ENCODE measurements at places on chromosomes 7 and 10.

GRCh38 chr7:87413951-87414793 is 61.3 kb downstream of the ABCB4 start:
- no peak for DNase-seq

- no peak for DNase-seq
Measured at GRCh38 chr10:129505500-129506075, 38.5 kb downstream of the MGMT start.

DNA sequence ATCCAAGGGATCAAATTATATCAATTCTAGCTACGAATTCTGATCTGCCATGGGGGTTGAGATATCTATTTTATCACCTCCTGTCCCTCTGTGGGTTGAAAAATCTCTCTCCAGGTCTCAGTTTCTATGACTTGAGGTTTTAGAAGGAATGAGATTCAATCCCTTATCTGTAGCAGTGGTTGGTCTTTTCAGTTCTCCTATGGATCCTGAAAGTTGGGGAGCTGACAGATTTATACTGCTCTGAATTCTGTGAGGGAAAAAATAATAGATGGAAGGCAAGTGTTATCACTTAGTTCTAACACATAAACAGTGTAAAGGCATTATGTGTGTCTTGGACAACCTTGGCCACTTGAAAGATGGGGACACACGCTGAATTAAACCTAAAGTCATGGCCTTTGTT is 15.8 kb upstream of the FBXW4 start:
- no peak for DNase-seq

DNA sequence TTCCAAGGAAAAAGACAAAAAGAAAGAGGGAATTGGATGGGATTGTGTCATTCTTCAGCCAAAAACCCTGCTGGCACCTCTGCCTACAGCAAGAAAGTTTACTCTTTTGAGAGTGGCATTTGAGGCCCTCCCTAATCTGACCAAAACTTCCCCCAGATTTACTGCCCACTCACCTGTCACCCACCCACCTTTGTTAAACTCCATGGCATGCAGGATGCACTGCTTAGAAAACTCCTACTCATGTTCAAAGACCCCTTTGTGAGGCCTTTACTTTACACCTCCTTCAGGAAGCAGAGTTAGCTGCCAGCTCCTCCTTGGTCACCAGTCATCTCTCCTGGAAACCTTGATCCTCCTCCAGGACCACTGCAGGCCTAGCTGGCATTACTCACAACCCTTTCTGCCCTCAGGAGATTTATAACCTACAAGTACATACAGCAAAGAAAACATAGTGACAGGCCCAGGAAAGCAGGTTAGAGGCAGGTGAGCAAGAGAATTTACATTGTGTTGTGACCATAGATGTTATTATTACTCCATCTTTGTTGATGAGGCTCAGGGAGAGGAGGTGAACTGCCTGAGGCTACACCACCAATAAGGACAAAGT is 10.3 kb upstream of the PLAC9 start:
- no peak for DNase-seq

DNA sequence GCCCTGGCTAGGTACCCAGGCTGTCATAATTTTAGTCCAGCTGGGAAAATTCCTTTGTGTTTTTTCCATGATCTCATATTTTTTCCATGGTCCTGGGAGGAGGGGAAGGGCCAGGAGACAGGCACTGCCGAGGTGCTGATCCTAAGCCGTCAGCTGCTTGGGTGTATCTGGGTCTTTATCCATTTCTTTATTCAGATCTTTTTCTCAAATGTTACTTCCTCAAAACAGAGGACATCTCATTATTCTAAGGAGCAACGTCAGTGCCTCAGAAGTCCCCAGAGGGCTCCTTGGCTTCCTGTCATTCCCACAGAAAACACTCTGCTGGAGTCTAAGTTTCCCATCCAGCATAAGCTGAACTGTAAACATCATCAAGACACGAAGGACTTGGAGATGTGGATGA is 2.8 kb upstream of the OR6V1 start:
- DNase-seq = no peak

- DNase-seq = peak; percentile 86
Measured at GRCh38 chr10:51074238-51075028, at the start of gene PRKG1. Gene PRKG1 (plus strand): TSS chr10:51074487.

- no peak for DNase-seq
Measured at GRCh38 chr10:26857991-26858706, 2.6 kb downstream of the ABI1 start.

DNA sequence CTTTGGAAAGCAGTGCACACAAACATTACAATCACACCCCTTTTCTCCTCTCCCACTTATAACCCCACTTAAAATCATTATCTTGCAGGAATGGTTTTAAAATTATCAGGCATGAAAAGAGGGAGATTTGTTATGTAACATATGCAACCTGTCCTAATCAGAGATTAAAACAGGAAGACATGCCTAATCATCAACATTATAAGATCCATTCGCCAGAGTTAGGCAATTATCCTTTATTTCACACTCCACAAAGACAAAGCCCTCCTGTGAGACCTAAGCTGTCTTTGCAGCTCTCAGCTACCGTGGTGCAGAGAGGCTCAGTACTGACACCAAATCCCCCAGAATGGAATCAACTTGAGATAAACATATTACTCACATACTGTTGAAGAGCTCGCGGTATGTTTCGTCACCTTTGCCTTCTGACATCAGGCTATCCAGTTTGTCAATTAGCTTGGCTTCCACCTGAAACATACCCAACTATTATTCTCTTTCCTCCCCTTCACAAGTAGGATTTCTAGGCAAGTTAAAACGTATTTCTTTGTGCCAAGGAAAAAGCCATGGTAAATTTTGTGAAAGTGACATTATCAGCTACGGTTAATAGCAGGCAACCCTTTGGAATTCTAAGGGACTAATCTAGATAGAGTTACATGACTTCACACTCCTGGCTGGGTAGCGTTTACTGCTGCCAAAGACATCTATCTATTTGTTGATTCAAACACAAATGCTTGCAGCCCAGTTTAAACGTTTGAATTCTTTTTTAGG is 226.2 kb upstream of the IMMP2L start:
- DNase-seq = no peak

GRCh38 chr7:41313171-41313570 is 389.7 kb downstream of the INHBA start:
- no peak for DNase-seq

- DNase-seq = peak; percentile 11
Measured at GRCh38 chr7:86814661-86815379, 171.1 kb downstream of the GRM3 start.

DNA sequence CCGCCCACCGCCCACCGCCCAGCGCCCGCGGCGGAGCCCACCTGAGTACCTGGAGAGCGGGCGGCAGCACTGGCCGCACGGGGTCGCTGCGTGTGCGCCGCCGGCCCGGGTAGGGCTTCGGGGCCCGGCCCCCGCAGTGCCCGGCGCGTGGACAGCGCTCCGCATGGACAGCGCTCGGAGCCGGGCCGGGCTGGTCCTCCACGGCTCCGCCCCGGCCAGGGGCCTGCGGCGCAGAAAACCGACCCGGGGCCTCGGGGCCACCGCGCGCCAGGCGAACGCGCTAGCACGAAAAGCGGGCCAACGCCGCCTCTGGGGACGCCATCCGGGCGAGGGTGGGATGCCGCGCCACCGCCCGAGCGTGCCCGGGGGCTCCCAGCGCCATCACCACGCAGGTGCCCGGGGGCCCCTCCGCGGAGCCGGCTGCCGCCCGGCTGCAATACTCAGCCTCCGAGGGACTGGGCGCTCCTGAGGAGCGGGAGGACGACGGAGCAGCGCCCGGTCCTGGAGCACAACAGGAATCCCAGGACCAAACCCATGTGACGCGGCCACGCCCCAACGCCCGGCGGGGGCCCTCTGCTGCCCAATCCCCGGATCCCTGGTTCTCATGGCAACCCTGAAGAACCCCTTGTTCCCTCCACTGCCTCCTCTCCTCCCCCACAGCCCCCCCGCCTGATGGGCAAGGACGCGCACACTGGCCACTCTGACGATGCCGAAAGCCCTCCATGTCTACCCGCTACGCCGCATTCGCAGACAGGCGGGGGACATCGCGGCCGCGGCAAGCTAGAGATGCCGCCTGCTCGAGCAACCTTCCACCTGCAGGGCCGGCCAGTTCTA is at the start of gene GRB10:
TSS of gene GRB10 (minus strand) at position 522 of the 834 bp plus-strand sequence. CDS start 50,574 bp downstream, outside the sequence.
- DNase-seq = peak; percentile 65

DNA sequence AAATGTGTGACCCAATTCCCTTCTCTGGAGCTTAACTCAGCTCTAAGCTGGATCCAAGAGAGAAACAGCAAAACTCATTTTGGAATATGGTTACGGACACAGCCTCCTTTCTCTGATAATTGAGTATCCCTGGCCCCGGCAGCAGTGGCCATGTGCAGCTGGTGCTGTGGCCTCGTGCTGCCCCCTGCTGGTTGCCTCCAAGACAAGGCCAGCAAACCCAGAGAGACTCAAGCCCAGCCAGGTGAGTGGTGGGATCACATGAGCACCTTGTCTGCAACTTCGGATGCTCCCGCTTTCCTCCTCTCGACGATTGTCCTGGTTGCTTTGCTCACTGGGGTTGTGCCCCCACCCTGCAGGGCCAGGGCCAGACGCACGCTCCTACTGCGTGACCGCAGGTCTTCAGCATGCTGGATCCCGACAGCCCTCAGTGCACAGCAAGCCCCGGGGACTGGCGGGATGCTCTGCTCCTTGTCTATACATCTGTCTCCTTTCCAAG is 19.4 kb downstream of the SFTPD start:
- peak; percentile 84 for DNase-seq

GRCh38 chr7:12573885-12574284 is 3.4 kb downstream of the SCIN start:
- no peak for DNase-seq

DNA sequence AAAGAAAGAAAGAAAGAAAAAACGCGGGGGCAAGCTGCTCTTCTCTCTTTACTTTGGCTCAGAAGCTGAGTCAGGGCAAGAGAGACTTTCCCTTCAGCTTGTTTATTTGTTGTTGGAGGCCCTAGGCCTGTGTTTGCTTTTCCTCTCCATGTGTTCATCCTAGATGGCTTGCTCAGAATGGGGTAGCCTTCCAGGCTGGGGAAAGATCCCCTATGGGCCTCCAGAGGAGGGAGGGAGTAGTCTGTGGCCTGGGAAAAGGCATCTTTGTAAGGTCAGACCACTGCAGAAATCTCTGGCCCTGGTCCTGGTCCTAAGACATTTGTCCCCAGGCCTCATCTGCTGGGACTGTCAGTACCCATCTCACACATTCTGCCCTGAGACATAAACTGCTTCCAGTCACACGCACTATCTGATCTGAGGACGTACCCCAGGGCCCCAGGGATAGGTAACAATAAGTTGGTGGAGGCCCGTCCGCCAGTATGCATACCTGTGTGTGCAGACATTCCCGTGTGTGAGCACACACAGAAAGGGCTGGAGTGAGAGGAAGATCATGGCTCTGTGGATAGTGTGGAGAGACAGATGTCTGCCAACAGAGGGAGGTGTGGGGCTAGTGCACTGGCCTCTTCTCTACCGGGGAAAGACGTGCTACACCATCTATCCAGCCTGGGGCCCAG is 4.9 kb upstream of the SCD start:
- DNase-seq = peak; percentile 53

DNA sequence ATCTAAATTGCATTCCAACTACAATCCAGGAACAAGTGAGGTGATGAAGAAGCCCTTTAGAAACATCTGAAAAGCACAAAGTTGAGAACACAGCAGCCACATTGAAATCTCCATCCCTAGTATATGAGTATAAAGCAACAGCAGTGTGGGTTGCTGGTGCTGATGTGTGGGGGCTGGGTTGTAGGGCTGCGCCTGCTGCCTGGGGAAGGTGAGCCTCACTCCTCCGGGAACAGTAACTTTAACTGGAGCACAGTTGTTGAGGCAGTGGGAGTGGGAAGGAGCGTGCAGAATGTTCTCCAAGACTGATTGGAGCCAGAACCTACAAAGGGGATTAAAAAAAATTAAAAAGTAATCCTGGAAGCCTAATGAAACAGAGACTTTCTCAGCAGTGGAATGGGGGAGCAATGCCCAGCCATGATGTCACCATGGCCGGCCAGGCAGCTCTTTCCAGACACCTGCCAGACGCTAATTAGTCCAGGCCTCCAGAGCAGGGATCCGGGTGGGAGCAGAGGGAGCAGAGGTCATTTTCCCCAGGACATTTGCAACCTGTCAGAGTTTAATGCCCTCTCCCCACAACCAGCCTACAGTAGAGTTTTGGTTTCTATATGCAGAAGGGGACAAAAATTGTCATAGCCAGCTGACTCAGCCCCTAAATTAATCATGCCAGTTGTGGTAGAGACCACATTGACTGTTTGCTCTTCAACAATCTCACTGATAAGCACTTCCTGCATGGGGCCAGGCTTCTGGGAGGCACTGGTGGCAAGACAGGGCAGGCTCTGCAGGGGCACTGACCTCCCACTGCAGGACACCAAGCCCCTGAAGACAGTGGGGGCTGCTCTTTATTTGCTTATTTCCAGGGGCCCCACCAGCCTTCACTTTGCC is 133.0 kb upstream of the ZNF32 start:
- DNase-seq = no peak

GRCh38 chr10:13272164-13272571 is 27.7 kb downstream of the PHYH start:
- DNase-seq = no peak

DNA sequence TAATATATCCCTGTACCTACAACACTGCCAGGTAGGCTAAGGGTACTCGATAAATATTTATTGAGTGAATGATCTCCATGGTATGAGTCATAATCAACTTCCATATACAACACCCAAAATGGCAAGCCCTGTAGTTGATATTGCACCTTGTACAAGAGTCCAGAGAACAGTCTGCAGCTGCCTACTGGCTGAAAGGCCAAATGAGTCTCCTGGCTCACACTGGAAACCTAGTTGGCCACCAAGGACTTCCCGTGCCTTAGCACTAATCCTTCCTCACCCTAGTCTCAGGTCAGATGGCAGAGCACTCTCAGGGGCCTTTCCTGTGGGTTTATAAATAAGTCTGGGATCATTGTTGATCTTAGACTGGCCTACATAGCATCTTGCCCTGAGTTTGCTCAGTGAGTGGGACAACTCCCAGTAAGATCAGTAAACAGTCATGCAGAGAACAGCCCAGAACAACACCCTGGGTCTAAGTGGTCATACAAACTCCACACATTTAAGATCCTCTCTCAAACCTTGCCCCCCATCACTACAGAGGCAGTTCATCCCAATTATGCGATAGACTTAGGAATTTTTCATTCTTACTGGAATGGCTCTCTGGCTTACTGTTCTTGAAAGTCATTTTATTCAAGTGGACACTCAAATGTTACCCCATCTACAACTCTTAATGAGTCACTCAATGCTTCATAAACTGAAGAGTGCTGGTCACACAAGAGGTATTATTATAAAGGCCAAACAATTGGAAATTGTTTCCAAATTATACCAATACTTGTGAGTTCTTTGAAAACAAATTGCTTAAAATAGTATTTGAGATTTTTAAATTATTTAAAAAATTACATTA is 14.7 kb upstream of the SLC16A9 start:
- no peak for DNase-seq
